ENCODE measurements at places on chromosomes 12 and 14.

GRCh38 chr12:39646963-39647362 is 27.4 kb upstream of the ABCD2 start:
- no peak for DNase-seq

GRCh38 chr14:53047307-53048069 is 96.6 kb upstream of the FERMT2 start:
- no peak for DNase-seq

DNA sequence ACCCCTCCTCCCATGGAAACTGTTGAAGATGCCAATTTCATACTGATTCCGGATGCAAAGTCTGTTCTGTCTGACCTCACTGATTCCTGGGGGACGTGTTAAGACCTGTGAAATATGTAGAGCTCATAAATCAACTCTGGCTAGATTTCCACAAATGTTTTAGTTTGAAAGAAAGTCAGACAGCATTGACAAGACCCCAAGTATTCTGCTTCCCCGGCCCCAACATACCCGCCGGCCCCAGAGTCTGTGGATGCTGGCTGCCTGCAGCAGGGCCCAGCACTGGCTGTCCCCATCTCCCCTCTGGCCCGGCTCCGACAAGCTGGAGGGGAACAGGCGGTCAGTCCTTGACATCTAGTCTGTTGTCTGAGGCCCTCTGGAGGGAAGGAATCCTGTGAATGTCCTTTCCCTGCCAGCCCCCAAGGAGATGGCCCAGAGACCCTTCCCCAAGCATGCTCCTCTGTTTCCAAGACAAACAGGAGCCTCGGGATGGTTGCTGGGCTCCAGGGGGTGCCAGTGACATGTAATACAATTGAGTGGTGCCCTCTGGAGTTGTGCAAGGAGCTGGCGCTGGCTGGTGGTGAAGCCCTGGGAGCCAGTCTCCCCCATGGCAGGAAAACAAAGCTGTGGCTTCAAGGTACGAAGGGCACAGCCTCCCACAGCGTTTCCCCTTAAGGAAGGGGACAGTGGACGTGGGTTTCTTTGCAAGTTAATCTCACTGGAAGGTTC is 22.3 kb downstream of the FBLN5 start:
- DNase-seq: no peak

DNA sequence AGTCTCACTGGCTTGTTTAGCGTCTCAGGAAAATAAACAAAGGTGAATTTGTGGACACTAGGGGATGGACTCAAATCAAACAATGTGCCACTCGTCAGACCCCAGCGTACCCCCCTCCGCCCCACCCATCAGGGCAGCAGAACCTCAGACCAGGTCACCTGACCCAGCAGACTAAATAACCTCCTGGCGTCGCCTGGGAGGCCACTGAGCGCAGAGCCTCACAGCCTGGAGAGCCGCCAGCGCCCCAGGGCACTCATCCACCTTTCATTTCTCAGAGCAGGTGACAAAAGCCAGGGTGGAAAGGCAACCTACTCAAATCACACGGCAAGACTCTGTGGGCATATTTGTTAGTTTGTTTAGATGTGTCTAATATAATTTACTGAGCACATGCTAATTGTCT is 100.9 kb downstream of the DICER1 start:
- no peak for DNase-seq

- no peak for DNase-seq
Measured at GRCh38 chr14:100823413-100824080, 2.4 kb upstream of the MEG3 start.

- DNase-seq: no peak
Measured at GRCh38 chr12:105773471-105773870, 365.3 kb downstream of the NUAK1 start.

DNA sequence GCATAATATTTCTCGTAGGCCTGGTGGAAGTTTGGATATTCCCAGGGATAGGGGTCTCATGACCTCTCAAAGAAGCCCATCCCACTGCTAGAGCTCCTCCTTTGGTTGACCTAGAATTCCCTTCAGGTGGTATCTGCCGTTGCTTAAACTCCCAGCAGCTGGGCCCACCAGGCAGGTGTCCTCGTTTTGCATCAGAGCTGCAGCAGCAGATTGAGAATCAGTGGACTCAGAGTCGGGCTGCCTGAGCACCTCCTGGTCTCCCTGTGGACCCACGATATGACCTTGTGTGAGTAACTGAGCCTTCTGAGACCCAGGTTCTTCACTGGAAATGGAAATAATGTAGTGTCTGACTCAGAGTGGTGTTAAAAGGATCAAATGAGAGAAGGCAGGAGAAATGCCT is 132.7 kb downstream of the PAPOLA start:
- no peak for DNase-seq

All from stimulated activated CD4-positive, alpha-beta T cell treated with anti-CD3 and anti-CD28 coated beads, Interleukin-1b, Interleukin-23, amount 100 ng/mL, for 24 hours (primary cell).